Foreskin fibroblast (primary cell): ENCODE measurements at places on chromosomes 12 and 14.

GRCh38 chr14:68230950-68231717 lies 411.6 kb downstream of the RAD51B start:
- DNase-seq, result peak; percentile 74

- no peak for DNase-seq
These were observed 34.8 kb downstream of the PLXNC1 start for GRCh38 chr12:94182986-94183707.

- peak; percentile 42 for DNase-seq
These were observed 139.3 kb upstream of the PZP start for GRCh38 chr12:9347328-9348127.

DNA sequence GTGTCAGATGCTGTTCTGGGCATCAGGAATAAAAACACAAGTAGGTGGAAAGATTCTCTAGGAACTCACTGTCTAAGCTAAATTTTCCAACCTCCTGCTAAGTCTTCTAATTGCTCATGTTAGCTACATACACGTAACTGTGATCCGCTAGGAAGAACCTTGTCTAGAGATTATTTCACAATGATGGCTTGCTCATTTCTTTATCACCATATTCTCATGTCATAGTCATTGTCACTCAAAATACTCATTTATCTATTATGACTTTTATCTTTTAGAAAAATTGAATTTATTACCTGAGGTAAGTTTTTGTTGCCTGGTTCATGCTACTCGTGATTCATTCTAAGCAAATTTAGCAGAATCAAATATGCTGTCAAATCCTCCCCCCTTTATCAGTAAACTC lies 1402.4 kb upstream of the FLRT2 start:
- no peak for DNase-seq

DNA sequence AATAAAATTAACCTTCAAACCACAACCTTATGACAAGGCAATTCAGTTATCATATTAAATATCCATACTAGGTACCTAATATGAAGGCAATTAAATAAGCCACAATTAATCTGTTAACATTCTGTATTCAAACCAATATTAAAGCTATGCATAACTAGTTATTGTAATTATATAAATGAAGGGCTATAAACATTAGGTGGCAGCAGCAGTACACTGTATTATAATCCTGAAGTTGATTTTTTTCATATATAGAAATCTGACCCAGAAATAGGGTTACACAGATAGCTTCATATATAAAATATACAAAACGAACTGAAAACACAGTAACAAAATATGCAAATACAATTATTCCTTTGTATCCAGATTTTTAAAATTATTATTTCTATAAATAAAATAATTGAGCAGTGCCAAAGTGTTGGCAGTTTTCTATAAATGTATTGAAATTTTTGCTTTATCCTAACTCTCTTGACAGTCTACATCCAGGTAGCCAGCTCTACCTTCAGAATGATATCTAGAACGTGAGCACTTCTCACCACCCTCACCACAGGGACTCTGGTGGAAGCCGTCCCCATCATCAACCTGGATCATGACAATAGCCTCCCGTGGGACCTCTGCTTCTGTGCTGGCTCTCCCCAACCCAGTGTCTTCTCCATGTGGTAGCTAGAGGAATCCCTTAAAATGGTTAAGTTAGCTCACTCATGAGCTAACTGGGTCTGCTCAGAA lies 136.2 kb downstream of the MED13L start:
- peak; percentile 28 for DNase-seq

- DNase-seq, result no peak
These were observed 5.9 kb downstream of the VTI1B start for GRCh38 chr14:67668559-67668958.

GRCh38 chr14:58625438-58625837 lies 12.3 kb upstream of the DACT1 start:
- no peak for DNase-seq

DNA sequence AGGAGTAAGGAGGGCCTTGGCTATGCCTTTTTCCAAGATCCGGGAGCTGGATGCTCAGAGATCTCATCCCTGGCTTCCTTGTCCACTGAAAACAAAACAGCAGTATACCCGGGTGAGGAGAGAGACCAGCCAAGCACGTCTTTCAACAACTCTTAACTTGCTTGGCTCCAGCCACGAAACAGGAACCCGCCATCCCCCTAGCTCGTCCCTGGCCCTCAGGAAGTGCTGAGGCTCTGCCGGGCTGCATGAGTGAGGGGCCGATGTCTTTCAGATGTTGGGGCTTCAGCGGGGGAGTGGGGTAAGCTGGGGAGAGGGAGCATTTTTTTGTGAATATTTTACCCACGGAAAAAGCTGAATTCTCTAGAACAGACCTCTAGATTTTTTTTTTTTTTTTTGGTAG lies 231.1 kb downstream of the CACNA1C start:
- DNase-seq, result no peak

- no peak for DNase-seq
These were observed 87.4 kb downstream of the GPHN start for GRCh38 chr14:66595394-66595793.

GRCh38 chr12:15636060-15636890 lies 152.9 kb downstream of the EPS8 start:
- DNase-seq, result no peak

- no peak for DNase-seq
These were observed 246.8 kb upstream of the SFSWAP start for GRCh38 chr12:131464081-131464480.

GRCh38 chr14:74569387-74569786 lies 42.6 kb downstream of the LTBP2 start:
- DNase-seq, result no peak

DNA sequence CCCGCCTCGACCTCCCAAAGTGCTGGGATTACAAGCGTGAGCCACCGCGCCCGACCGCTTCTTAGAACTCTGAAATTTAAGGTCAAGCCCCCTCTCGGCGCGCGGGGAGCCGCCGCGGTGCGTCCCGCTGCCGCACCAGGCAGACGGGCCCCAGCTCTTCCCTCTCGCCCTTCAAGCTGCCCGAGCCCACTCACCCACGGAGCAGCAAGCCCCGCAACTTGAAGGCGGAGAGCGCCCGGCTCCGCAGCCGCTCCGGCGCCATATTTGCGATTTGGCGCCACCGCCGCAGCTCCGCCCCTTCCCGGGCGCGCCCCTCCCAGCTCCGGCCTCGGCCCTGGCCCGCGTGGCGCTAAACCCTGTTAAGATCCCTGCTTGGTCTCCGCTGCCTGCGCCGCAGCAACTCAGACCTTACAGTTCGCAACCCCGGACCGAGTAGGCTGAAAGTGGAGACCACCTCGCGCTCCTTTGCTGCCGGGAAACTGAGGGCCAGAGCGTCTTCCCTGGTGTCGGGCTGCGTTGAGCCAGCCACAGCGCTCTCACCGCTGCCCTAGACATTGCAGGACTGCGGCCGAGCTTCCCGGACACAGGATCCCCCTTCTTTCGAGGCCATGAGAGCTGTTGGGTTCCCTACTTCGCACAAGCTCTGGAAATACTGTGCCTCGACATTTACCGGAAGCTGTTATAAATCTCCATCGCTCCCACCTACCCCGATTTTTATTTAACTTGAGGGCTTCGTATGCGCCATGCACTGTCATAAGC lies at the start of gene POLE2:
POLE2 (minus strand) TSS at position 273 of the 759 bp plus-strand sequence; CDS start at position 262, 11 bp downstream.
- DNase-seq, result peak; percentile 58

GRCh38 chr14:50249136-50249775 lies 17.9 kb upstream of the SOS2 start:
- no peak for DNase-seq

- DNase-seq, result no peak
These were observed 126.7 kb downstream of the TMEM132D start for GRCh38 chr12:129776977-129777667.

DNA sequence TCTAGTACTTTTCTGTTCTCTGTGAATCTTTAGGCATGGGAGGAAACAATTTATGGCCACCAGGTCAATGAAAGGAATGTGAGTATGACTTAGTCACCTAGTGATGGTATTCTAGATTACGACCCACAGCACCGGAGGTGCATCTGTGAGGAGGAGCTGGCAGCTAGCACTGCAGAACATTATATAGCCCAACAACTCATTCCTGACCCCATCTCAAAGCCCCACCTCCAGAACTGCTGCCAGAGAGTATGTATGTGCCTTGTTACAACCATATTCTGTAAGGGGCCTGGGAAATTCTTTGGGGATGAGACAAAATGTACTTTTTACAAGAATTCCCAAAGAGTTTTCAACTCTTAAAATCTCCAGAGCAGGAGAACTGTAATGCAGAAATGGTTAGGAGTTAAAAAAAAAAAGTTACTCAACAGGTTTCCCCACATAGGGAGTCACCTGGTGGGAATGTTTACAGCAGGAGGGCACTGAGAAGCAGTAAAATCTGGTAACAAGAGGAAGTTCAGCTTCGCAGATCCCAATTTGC lies 34.9 kb upstream of the CERS5 start:
- DNase-seq, result peak; percentile 81

- no peak for DNase-seq
These were observed 327.6 kb downstream of the SOX5 start for GRCh38 chr12:23621900-23622299.

- no peak for DNase-seq
These were observed 888.6 kb upstream of the SEL1L start for GRCh38 chr14:82422230-82422629.

DNA sequence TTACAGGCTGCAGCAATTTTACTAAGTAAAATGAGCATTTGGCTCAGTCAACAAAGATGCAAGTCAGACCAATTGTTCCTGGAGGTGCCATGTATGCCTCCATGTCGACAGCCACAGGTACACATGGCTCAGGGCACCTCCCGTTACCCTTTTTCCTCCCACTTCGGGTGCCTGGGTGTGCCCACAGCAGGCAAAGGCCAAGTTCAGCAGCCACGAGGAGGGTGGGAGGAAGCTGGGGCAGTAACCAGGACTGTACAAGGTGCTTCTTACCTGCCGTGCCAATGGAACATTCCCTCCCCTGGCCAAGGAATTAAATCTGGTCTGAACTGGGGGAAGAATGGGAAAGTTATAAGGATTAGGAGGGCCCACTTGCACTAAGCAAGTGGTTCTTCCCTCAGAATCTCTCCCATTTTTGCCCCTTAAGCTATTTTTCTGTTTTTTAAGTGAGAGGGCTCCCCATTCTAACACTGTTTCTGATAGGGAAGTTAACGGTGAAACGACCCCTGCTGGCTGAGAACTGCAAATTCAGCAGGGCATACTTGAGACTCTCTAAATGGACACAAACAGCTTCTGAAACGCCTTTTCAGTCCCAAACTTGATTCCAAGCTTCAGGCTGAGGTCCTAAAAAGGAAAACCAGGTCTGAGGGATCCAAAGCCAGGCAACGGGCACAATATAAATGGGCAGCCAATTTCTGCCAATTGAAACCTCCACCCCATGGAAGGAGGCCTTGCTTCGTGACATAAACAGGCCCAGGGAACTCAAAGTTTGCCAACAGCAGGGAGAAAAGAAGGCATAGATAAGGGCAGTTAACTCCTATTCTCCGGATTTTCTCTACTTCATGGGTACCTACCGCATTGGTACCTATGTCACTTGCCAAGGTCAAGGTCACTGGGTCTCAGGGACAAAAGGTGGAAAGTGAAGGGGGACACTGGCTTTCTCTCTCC lies 24.8 kb downstream of the CLECL1 start:
- DNase-seq, result peak; percentile 77

- DNase-seq, result no peak
These were observed 965.3 kb downstream of the AACS start for GRCh38 chr12:126030573-126030972.

GRCh38 chr12:54421879-54422250 lies 2.8 kb upstream of the ITGA5 start:
- DNase-seq, result no peak

GRCh38 chr14:89753828-89754412 lies 200.6 kb downstream of the EFCAB11 start:
- no peak for DNase-seq

DNA sequence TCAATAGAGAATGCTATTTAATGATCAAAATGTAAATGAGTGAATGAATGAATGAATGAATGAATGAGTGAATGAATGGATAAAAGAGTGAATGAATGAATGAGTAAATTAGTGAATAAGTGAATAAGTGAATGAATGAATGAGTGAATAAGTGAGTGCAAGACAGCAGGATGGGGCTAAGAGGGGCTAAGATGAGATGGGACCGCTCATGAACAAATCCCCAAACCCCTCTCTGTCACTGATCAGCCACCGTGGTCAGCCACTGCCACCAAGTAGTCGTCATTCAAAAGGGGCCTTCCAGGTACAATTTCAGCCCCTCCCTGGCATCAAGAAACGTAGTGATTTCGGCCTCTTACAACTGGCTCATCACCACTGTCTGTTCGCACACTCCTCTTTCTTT lies 79.2 kb downstream of the BCL11B start:
- DNase-seq, result no peak
